Stimulated activated CD4-positive, alpha-beta T cell treated with anti-CD3 and anti-CD28 coated beads, Interleukin-4, amount 100 ng/mL, for 24 hours (primary cell): ENCODE measurements at places on chromosomes 13 and 19.

- no peak for DNase-seq
Measured at GRCh38 chr19:41232686-41233085, 13.7 kb downstream of the AXL start.

- DNase-seq = no peak
Measured at GRCh38 chr13:109348519-109349258, 437.7 kb downstream of the IRS2 start.

DNA sequence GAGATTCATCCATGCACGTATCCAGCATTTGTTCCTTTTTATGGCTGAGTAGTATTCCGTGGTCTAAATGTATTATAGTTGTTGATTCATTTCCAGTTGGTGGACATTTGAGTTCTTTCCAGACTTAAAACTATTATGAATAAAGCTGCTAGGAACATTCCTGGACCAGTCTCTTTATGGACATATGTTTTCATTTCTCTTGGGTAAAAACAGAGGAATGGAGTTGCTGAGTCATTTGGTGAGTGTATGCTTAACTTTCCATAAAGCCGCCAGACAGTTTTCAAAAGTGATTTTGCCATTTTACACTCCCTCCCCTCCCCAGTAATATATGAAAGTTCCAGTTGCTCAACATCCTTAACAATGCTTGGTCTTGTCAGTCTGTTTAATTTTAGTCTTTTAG is 116.4 kb downstream of the TSHZ3 start:
- no peak for DNase-seq

DNA sequence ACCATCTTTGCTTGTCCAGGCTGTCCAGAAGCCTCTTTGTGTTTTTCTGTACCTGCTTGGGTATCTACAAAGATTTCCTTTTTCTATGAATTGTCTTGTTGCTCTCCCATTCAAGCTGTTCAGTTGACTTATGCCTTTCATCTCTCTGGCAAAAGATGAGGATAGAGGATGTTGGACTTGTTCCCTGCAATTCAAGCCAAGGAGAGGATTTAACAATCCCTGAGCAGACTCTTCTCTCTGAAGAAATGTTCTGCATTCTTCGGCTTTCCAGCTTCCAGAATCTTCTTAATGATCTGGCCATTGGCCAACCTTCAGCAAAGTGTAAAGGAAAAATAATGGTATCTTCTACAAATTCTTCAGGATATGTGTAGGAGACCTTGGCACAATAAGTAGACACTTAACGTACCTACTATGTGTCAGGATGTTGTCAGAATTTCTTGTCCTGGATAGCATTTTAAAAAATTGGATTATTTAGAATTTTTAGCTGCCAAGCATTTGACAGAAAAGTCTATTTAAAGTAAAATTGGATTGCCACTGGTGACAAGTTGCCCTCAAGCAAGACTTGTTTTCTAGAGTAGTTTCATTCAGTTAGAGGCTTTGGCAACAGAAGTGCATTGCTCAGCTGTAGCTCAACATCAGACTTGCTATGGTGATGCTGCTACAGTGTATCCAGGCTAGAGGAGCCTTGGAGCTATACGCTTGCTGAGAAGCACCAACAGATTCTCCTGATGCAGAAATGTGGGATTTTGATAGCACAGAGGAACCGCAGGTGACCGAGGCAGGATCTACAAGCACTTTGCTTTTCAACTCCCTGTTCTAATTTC is 455.7 kb downstream of the SUCLA2 start:
- no peak for DNase-seq

DNA sequence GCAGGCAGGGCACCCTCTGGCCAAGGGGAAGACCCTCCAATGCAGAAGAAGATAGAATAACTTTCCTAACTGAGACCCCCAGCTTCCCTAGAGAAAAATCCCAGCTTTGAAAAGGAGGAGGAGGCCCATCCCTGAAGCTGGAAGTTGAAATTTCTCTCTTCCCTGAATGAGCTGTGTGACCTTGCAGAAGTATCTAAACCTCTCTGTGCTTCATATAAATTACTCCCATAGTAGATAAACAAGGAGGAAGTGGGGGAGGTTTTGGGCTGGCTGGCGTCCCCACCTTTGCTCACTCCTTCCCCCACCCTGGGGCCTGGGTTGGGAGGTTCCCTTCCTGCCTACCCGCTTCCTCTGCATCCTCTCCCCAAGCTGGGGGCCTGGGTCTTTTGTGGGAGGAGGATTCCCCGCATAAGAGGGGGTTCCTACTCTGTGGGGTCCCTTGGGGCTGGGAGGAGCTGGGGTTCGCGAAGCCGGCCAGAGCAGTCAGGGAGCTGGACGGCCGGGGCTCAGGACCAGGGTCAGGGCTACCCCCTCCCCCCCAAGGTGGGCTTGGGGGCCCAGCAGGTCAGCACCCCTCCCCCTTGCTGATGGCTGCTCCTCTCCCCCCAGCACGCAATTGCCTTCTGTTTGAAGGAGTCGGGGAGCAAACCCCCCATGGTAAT is 11.7 kb downstream of the CAMSAP3 start:
- no peak for DNase-seq

GRCh38 chr19:30367006-30367405 is 5.2 kb upstream of the ZNF536 start:
- DNase-seq = no peak

GRCh38 chr13:111865046-111865445 is 201.9 kb upstream of the SOX1 start:
- no peak for DNase-seq

DNA sequence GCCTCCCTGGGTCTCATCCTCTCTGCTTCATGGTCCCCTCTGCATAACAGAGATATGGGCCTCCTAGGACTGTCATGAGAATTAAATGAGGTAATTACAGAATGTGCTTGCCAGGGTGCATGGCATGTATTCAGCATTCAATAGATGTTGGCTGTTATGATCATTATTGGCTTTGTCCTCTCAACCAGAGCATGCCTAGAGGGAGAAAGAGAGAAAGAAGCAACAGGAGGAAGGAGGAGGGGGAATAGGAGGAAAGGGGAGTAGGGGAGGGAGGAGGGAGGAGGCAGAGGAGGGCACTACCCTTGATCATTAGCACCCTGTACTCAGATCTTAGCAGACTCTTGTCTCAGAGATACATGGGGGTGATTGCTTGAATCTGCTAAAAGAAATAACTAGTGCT is 41.0 kb upstream of the SIAH3 start:
- DNase-seq = no peak
